ENCODE measurements at places on chromosomes 11 and 22.

GRCh38 chr11:8597182-8597581, 3.2 kb upstream of the STK33 start:
- no peak for DNase-seq

DNA sequence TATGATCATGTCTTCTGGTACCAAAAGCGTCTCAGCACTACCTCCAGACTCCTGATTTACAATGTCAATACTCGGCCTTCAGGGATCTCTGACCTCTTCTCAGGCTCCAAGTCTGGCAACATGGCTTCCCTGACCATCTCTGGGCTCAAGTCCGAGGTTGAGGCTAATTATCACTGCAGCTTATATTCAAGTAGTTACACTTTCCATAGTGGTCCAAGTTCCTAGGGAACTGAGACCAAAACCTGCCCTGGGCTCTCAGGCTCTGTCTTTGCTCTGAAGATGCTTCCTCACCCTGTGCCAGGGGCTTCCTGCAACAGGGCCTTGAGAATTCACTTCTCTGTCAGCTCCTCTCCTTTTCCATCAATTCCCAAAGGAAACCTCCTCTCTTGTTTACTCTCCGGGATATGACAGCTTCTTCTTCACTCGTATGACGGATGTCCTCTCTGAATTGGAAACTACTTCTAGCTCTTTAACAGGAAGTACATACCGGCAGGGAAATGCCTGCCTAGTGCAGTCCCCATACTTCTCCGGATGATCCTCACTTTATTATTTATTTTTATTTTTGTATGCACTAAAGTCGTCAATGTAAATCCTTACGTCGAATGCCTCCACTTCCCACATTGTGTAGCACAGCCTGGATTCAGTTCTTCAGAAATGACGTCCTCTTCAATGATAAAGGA, 29.6 kb upstream of the PRAME start:
- no peak for DNase-seq

- DNase-seq: no peak
Observed at GRCh38 chr11:8691601-8692000, 9.0 kb downstream of the RPL27A start.

- DNase-seq: no peak
Observed at GRCh38 chr22:46845296-46846149, 83.1 kb downstream of the TBC1D22A start.

DNA sequence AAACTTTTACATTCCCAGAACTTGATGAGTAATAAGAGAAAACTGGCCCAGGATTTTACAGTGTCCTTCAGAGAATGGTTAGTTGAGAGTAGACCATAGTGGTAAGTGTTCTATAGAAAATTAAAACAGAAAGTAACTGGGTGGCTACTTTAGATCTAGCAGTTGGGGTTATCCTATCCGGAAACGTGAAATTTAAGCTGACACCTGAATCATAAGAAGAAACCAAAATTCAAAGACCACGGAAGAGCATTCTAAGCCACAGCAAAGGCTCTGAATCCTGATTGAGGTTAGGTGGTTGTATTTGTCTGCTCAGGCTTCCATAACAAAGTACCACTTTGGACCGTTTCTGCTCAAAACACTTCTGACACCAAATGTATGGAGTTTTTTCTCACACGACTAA, 34.0 kb downstream of the TTC17 start:
- no peak for DNase-seq

DNA sequence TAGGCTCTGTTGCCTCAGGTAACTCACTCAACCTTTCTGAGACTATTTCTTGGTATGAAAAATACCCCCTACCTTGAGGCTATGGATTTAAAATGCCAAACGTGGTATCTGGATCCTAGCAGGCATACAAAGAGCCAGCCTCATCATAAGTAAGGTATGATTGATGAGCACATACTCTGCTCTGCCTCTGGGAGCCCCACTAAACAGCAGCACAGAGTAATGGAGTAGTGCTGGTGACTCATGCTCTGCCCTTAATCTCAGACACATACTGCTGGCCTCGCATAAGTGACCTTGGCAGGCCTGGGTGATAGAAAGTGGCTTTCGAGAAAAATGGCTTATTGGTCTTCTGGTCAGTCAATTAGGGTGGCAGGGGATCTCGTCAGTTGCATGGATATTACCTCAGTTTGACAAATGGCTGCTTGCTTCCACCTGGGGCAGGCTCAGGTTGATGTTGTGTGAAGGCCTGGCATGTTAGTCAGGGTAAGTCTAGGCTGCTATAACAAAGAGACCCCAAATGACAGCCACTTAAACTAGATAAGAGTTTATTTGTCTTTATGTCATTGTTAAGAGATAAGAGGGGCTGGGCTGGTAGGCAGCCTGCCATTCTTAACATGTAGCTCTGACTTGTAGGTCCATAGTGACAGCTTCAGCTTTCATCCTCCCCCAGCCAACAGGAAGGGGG, 15.2 kb upstream of the SLC6A5 start:
- DNase-seq: no peak

DNA sequence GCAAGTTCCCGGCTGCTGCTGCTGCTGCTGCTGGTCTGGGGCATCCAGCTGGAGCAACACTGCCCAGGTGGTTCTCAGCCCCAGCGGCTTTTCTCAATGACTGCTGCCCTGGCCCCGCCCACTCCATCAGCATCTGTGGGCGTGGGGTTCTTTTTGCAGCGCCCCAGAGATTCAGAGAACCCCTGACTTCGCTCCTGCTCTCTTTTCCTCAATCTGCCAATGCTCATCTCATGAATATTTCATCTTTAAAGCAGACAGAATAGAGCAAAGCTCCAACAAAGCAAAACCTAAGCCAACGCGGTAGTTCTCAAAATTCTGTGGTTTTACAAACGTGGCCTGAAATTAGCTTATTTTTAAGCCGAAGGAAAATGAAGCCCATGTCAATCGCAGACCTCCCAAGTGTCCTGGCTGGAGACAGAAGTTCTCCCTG, 363.6 kb downstream of the CTTN start:
- no peak for DNase-seq

DNA sequence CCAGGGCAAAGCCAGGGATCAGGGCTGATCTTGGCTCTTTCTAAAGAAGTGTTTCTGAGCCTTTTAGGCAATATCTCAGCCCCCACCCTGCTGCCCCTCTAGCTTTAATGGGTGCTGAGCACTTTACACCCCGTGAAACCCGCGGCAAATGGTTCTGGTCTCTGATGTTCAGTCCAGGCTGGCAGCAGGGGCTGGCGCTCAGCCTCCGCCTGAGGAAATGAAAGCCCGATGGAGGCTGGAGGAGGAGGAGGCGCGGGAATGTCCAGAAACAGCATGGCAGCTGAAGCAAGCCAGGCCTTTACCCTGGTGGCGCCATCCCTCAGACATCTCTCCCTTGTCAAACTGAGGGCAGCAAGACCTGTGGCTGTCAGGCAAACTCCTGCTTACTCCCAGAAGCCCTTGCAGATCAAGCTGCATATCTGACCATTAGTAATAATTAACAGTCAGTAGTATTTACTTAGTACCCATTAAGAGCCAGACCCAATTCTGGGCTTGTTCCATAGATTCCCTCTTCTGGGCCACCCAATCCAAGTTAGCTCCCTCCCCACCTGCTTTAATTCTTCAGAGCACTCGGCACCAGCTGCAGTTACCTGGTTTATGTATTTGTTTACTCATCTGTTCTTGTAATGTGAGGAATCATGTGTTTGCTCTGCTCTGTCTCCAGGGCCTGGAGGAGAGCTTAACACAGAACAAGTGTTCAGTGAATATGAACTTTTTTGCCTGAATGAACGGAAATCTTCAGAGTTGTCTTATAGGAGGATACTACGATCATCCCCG, 15.0 kb upstream of the ALX4 start:
- DNase-seq: no peak

DNA sequence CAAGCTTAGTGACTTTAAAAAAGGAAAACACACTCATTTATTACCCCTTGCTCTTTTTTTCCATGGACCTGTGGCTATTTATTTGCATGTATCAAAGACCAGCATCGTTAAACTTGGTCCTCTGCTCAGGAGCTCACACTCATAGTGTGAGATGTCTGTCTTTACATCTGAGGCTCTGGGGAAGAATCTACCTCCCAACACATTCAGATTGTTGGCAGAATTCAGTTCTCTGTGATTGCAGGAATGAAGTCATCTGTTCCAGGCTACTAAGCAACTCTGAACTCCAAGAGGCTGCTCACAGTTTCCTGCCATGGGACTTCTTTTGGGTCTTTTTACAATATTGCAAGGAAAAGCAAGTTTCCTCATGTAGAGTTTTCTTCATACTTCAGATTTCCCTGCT, 138.8 kb downstream of the LRRC4C start:
- no peak for DNase-seq

GRCh38 chr22:23060612-23061400, 9.5 kb upstream of the GNAZ start:
- DNase-seq: no peak

DNA sequence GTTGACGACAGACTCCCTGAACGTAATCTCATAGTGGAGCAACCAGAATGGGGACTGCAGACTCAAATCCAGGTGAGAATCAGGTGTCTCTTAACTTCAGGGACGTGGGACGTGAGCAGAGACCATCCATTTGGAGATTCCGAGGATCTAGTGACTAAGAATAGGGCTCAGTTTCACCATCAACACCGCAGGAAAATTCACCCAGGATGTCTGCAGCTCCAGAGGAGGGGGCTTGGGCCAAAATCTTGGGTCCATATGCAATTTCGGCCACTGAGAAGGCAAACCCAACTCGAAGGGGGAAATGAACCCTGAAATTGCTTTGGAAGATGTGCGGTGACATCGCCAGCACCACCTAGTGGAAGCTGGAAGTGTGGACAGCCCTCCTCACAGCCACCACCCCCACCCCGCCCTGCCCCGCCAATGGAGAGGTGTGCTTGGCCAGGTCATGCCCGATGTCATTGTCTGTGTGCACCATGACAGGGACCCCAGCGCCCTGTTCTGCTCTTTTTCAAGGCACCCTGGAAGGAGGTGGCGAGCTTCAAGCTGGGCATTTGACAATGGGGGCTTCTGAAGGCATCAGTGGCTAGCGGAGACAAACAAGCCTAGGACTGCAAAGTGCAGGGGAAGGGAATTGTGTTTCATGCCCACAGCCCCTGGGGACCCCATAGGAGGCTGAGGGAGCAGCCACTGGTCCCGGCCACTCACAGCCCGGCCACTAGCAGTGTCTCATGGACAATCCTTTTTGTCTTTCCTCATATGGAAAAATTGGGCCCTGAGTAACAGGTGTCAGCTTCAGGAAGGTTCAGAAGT, 24.8 kb downstream of the APOL1 start:
- peak; percentile 14 for DNase-seq

GRCh38 chr22:36680038-36680437, 23.5 kb downstream of the CACNG2 start:
- DNase-seq: no peak

GRCh38 chr11:60852982-60853950, 2.5 kb downstream of the PTGDR2 start:
- no peak for DNase-seq

DNA sequence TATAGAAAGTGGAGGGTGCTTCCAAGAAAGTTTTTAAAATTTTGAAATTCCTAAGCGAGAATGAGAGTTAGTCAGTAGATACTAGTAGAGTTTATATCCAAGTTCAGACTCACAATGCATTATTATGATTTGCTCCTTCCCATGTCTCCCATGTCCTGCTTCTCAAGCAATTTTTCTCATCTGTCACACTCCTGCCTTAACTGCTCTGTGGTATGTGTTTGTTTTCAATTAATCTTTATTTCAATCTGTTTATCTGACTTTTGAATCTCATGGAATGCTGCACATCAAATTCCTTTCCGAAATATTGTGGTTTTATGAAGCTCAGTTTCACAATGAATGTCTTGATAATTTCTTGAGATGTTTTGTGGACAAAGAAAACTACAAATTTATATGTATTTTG, 18.1 kb downstream of the THY1 start:
- DNase-seq: no peak

- DNase-seq: no peak
Observed at GRCh38 chr22:17115945-17116565, 5.1 kb downstream of the TMEM121B start.

GRCh38 chr11:76789443-76789719, 6.2 kb downstream of the TSKU start:
- no peak for DNase-seq

GRCh38 chr11:62217191-62217748, 8.8 kb downstream of the SCGB2A1 start:
- DNase-seq: no peak

DNA sequence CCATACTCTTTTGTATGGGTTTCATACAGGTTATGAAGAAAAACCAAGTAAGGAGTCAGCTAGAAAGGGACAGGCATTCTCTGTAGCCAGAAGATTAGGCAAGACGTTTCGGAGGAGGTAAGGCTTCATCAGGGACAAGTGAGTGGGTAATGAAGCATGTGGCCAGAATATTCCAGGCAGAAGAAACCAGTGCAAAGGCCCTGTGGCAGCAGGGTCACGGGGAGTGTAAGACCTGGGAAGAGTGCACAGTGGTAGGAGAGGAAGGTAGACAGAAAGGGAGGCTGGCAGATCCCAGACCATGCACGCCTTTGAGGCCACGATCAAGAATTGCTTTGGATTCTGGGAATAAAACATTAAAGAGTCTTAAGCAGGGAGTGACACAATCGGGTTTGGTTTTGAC, 177.6 kb downstream of the MIAT start:
- no peak for DNase-seq

DNA sequence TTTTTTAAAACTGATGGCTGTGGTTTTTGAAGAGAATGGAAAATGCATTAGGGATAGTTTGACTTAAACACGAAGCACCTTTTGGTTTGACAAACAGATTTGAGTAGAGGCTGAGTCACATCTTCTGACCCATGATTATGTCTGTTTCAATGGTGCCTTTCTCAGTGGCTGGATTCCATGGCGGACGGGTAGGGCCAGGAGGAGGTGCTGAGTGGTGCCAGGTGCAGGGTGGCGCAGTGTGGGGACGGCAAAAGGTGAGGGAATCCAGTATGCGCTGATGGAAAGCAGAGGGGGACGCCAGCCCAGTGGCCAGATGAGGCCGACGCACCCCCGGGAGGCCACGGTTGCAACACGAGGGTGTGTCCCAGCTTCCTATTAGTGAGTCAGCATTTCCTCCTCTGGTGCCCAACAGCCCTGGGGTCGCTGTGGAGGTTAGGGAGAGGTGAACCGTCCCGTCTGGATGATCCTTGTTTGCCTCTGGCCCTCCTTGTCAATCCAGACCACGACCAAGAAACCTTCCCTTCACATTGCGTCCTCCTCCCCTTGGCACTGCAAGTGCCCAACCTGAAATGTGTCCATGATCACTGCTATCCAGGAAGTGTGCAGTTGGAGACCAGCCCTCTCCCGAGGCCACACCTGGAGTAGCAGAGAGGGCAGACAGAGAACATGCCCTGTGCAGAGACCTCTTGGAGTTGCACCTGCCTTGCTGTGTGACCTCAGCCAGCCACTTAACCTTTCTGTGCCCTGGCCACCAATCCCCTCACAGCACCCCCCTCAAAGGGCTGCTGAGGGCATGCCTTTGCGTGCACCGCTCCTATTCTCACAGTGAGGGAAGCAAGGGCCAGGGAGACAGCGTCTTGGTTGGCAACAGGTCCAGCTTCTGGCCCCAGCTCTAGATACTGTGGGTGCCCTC, 32.5 kb upstream of the ATXN10 start:
- DNase-seq: peak; percentile 7

- no peak for DNase-seq
Observed at GRCh38 chr22:24424001-24424900, 3.1 kb upstream of the ADORA2A start.

Data from KG1 (cell line).